Activated T-helper 1 cell treated with Interleukin-2 at 50 U/mL for 16 hours (primary cell): ENCODE measurements at places on chromosomes 3 and 15.

DNA sequence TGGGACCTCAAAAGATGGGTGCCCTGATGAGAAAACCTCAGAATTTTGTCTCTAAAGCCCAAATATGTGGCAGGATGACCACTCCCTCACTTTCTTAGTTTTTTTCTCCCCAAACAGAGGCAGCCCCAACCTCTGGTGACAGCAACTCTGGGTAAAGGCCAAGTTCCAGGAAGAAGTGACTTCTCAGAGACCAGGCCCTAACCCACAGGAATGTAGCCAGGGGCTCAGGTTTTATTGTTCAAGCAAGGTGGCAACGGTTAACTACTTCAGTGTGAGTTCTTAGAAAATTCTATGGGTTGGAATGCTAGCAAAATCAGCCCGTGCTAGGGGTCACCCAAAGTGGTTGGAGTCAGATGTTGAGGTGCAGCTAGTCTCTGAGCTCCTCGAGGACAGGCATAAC is 5.1 kb upstream of the DNAJA4 start:
- no peak for DNase-seq

- DNase-seq = no peak
Observed at GRCh38 chr15:43134157-43134635, 810 bp downstream of the TMEM62 start.

DNA sequence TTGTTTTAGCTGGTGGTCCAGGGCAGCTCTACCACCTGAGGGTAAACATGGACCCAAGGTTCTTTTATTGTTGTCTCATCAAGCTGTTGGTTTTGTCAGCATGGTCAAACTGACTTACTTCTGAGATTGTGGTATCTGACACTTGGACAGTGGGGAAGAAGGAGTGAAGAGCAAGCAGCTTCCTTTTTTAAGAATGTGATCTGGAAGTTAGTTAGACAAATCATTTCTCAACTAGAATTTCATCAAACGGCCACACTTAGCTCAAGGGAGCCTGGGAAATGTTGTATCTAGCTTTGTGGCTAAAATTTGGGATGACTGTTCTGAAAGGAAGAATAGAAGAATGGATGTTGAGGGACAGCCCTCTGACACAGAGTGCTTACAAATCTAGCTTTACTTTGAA is 215.2 kb downstream of the ZNF621 start:
- no peak for DNase-seq

GRCh38 chr3:26967501-26967900 is 344.9 kb downstream of the LRRC3B start:
- DNase-seq = no peak

DNA sequence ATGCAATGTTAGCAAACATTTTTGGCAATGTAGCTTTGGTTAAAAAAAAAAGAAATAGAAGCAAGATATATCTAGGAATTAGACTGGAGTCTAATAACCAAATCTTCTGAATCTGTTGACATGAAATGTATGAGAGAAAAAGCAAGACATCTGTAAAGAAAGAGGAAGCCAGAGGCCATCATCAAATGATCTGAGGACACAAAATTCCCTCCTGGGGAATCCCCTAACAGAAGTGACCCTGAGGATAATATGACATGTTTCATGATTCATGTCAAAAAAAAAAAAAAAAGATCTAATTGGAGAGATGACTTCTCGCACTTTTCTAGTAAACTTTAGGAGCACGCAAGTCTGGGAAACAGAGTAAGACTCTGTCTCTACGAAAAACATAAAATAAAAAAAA is 70.9 kb downstream of the IMPG2 start:
- DNase-seq = no peak

DNA sequence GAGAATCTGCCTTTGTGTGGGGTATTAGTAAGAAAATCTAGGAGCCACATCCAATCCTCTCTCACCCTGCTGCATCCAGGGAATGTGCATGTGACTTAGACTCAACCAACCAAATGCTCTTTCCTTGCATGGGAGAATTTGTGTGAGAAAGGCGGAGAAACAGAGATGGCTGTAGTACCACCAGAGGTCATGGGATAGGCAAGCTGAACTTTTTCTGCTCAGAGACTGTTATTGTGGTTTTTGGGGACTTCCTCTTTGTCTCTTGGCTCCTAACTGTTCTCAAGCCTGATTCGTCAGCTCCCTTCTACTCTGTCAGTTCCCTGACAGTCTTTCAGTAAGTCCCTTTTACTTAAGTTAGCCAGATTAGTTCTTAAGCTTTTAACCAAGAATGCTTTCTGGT is 2.6 kb upstream of the ZSCAN2 start:
- DNase-seq = no peak

- DNase-seq = no peak
Observed at GRCh38 chr15:34512628-34513027, 70.8 kb downstream of the GOLGA8B start.

- DNase-seq = no peak
Observed at GRCh38 chr3:38397320-38397719, 50.7 kb downstream of the XYLB start.

GRCh38 chr15:56369234-56369633 is 4.0 kb downstream of the TEX9 start:
- no peak for DNase-seq

- no peak for DNase-seq
Observed at GRCh38 chr3:111768571-111769100, 90.4 kb upstream of the PHLDB2 start.

DNA sequence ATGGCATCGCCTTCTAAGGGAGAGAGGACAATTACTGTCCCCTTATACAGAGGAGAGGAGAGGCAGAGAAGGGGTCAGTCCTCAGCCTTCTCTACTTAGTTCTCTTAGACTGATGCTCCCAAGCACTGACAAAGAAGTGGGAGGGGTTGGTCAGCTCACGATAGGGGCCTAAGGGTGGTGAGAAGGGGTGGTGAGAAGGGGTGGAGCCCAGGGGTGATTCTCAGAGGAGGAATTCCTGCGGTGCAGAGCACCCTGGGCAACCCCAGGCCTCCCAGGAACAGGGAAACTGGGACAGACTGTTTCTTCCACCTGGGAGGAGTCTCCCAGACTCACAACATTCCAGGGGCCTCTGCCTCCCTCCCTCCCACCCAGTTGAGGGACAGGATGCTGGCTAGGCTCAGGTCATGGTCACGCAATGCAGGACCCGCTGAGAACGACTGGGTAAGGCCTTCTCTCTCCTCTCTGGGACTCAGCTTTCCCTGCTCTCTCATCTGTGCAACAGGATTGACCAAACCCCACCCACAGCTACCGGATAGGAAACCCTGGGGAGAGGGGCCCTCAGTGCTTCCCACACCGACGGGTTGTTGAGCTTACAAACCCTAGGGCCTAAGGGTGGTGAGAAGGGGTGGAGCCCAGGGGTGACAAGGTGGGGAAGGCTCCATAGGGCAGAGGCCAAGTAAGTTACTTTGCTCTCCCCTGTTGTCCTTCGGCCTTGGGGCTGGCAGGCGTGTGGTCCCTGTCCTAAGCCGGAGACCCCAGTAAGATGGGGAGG is 1.5 kb downstream of the TPRA1 start:
- DNase-seq = no peak

GRCh38 chr15:94236608-94237007 is 5.2 kb downstream of the MCTP2 start:
- DNase-seq = no peak

- no peak for DNase-seq
Observed at GRCh38 chr3:141454906-141455602, 31.8 kb upstream of the RASA2 start.

GRCh38 chr15:40693904-40694687 is 878 bp upstream of the RAD51 start:
- DNase-seq = no peak

DNA sequence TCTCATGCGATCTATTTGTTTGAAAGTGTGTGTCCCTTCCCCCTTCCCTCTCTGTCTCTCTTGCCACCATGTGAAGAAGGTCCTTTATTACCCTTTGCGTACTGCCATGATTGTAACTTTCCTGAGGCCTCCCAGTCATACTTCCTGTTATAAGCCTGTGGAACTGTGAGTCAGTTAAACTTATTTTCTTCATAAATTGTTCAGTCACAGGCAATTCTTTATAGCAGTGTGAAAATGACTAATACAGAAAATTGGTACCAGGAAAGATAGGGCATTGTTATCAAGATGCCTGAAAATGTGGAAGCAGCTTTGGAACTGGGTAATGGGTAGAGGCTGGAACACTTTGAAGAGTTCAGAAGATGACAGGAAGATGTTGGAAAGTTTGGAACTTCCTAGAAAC is 743.7 kb upstream of the NECTIN3 start:
- no peak for DNase-seq

GRCh38 chr15:69098771-69099170 is 61.7 kb upstream of the GLCE start:
- no peak for DNase-seq

DNA sequence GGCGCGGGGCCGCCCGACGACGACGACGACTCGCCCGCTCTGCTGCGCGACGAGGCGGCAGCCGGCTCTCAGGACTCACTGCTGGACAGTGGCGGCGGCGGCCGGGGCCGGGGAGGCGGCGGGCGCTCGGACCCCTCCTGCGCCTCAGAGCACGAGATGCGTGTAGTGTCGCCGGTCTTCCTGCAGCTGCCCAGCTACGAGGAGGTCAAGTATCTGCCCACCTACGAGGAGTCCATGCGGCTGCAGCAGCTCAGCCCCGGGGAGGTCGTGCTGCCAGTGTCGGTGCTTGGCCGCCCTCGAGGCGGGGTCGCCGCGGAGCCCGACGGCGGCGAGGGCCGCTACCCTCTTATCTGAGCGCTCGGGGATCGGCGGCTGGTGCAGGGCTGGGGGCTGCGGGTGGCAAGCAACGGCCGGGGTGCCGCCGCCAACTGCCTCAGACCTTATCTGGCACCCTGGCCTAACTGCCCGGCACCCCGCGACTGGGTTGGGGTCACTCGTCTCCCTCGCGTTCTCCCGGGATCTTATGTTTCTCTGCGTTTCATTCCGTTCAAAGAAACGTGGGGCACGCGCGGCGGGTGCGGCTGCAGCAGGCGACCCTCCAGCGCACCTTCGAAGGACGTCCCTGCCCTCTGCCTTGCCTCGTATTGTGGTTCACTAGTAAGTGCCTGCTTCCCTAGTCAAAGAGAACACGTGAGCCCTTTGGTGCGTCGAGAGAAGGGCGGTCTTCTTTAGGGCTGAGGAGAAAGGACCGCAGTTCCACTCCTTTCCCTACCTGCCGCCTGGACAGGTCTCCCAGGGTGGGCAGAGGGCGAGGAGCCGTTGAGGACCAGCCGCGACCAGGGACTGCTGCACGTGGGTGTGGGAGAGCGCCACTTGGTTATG is 1.0 kb downstream of the C3orf80 start:
- no peak for DNase-seq

GRCh38 chr15:36953346-36953745 is 147.0 kb downstream of the MEIS2 start:
- no peak for DNase-seq

- no peak for DNase-seq
Observed at GRCh38 chr3:30567139-30567753, 39.2 kb upstream of the TGFBR2 start.

DNA sequence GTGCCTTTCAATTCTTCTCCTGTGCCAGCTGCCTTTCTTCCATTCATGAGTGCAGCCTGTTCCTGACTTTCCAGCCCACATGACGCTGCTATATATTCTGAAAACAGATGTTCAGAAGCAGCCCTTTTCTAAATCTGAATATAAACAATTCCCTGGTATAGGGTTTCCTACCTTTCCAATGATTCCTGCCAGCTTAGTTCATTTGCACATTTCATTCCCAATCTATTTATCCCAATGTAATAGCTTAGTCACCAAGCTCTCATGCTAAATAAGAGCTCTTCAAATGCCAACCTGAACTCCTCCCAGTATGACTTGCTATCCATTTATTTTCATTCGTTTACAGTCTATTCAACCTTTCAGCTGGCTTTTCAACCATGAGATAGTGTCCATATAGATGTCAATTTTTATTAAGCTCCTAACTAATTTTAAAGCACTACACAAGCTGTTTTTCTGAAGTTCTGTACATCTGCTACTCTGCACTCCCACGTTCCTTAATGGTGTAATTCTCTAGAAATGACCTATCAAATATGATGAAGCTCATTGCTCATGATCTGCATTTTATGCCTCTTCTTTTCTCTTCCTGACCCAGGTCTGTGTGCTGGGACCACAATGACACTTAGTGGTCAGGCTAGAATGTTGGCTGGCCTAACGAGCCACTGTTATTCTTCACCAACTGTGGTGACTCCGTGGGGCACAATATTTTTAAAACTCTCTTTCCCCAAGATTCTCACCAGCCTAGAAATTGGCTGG is 605.0 kb upstream of the TBL1XR1 start:
- DNase-seq = no peak

DNA sequence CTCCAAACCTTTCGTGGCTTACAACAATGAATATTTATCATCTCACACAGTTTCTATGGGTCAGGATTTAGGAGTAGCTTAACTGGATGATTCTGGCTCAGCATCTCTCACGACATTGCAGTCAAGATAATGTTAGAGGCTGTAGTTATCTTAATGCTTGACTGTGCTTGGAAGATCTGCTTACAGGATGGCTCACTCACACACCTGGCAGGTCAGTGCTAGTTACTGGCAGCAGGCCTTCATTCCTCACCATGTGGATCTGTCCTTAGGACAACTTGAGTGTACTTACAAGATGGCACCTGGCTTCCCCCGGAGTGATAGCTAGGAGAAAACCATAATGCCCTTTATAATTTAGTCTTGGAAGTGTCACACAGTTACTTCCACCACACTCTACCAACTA is 32.8 kb upstream of the OXTR start:
- no peak for DNase-seq

DNA sequence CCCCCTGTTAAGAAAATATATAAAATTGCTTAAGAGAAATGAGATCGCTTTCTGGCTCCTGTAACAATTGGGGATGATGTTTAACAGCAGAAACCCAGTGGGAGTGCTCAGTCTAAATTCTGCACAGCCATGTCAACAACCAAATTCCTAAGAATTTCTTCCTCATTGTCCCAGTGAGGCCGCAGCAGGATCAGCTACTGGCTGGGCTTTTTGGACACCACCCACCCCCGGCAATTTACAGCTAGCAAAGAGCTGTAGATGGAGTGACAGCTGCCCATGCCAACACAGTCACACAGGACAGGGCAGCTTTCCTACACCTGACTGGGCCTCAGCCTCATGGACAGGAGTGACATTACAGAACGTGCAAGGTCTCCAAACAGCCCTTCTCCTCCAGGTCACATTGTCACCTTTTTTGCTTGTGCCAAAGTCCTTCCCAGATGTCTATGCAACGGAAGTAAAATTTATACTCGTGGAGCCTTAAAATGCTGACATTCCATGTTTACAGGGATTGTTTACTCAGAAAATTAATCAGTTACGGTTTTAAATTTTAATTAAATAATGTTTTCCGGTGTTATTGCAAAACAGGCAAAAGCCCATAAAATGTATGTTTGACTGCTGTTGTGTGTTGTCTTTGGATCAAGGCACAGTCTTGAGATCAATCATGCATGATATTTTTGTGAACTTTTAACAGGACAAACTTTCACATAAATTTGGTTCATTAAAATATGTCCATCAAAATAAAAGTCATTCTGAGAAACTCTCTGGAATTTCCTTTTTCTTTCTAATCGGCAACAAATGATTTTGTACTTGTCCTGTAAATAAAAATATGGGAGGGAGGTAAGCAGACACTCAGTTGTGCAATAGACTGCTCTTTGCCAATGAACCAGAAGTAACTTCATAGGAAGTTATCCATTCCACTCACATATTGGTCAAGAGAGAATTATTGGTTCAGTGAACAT is 943.2 kb downstream of the MCTP2 start:
- no peak for DNase-seq
